ENCODE measurements at places on chromosomes 7 and 10. TPM values are rescaled to one million over a fixed set of nuclear protein-coding genes. Genes with fewer than 3 reads are reported as not detected.

GRCh38 chr10:47076949-47077361 is 165.7 kb downstream of the PTPN20 start:
- peak; percentile 45 for DNase-seq

GRCh38 chr7:975702-976473 is 539 bp upstream of the COX19 start:
- DNase-seq = no peak

DNA sequence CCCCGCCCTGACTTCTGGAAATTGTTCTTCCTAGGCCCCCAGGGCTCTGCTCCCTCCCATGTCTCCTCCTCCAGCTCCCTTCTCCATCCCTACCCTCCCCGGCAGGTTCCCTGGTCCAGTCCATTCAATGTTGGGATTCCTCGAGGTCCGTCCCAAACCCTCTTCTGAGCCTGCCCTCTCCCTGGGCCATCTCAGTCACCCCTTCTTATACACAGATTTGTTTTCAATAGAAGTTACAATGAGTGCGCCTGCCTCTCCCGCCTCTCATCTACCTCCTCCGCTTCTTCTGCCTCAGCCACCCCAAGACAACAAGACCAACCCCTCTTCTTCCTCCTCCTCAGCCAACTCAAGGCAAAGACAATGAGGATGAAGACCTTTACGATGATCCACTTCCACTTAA is 67.9 kb downstream of the OAT start:
- DNase-seq = no peak

GRCh38 chr7:129540340-129540739 is 38.0 kb downstream of the SMKR1 start:
- no peak for DNase-seq

The SVIL gene
- total RNA-seq = 7.9 TPM

- DNase-seq = peak; percentile 66
These were observed 99.4 kb downstream of the CTBP2 start for GRCh38 chr10:125060826-125061556.

DNA sequence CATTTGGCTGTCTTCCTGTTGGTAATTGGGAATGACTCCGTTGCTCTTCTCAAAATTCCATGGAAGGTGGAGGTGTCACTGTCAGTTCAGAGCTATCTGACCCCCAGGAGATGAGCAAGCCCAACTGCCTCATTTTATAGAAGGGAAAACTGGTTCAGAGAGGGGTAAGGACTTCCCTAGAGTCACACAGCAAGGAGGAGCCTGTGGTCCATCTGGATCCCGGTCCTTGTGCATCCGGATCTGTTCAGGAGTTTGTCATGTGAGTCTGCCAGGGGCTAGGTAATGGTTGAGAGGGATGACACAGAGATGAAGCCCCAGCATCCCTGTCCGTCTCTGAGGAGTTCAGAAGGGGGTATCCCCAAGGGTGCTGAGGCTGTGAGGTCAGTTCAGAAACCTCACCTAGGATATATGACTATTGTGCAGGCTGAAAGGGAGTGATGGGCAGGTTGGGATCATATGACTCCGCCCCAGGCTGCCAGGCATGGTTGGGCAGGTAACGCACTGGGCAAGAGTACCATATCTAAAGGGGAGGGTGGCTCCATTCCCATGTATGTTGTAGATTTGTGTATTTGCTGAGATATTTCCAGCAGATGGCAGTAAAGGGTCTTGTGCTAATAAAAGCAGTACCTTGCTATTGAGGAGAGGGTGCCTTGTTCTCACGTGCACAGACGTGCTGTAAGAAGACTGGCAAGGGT is 16.0 kb upstream of the SLC29A3 start:
- no peak for DNase-seq

GRCh38 chr10:22133749-22134624 is 83.8 kb downstream of the EBLN1 start:
- DNase-seq = peak; percentile 3

DNA sequence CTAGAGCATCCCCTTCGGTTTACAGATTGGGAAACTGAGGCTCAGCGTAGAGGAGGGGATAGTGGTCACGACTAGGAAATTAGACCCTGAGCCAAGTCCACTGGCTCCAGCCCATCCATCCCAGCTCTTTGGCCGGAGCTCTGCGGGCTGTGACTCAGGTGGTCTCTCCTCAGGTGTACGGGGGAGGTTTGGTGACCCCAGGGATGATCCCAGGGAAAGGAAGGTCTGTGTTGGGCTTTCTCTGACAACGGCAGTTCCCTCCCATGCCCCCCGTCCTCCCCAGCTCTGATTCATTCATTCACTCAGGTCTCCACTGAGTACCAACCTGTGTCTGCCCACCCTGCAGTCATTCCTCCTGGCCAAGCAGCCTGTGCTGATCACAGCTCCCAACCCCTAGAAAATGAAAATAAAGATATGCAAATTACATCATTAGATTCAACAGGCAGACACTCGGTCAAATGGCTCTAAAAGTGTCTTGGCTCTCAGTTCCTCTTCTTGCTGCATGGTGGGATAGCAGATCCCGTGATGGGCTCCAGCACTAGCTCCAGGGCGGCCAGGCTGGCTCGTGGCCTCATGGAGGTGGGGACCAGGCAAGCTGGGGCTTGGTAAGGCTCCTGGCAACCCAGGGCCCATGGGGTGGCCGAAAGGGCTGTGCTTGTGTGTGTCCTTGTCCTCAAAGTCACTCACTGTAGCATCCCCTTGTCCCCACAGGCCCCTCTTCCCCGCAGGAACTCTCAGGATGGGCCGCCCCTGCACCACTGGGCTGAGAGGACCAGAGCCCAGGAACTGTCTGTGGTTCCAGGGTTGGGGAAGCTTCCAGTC is 37.8 kb downstream of the CLRN3 start:
- no peak for DNase-seq

GRCh38 chr7:130365088-130365487 is 15.2 kb upstream of the CPA1 start:
- DNase-seq = no peak

The IRF5 gene
- 7.7 TPM for total RNA-seq

DNA sequence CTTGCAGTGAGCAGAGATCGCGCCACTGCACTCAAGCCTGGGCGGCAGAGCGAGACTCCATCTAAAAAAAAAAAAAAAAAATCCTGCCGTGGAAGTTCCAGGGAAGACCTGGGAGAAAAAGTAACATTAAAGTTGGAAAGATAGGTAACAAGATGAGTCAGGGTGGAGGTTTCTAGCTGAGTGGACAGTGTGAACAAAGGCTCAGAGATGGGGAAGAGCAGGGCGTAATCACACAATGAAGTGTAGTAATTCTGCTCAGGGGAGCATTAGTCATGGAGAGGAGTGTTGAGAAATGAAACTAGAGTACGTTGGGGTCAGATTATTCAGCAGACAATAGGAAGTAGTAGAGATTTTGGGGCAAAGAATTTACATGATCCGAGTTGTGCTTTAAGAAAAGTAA is 21.6 kb upstream of the WASL start:
- peak; percentile 14 for DNase-seq

GRCh38 chr7:81687062-81687461 is 82.8 kb downstream of the HGF start:
- DNase-seq = no peak

The UROS gene
- 35.4 TPM for total RNA-seq

DNA sequence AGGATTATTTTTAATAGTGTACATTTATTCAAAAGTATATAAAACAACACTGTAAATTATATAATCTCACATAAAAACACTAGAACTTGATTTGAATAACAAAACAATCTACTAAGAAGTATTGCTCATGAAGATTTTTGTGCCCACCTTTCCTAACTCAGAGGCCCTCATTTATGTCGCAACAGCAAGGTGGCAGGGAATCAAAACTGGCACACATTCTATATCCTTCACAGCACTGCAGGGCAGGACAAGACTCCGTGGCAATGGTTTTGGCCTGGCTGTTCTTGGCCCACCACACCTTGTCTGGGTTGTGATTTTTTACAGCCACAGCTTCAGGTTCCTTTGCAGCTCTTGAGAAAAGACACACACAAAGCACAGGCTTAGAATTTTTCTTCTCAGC is 3.4 kb upstream of the CUZD1 start:
- no peak for DNase-seq

The NUB1 gene
- 42.5 TPM for total RNA-seq

DNA sequence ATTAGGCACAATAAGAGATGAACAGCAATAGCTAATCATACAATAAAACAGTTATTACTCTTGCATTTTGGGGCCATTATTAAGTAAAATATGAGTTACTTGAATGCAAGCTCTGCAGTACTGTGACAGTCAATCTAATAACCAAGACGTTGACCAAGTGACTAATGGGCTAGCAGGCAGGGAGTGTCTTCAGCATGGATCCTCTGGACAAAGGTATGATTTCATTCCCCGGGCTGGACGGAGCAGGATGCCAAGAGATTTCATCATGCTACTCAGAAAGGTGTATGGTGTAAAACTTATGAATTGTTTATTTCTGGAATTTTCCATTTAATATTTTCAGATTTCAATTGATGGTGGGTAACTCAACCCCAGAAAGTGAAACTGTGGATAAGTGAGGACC is 80.9 kb downstream of the SHH start:
- no peak for DNase-seq

DNA sequence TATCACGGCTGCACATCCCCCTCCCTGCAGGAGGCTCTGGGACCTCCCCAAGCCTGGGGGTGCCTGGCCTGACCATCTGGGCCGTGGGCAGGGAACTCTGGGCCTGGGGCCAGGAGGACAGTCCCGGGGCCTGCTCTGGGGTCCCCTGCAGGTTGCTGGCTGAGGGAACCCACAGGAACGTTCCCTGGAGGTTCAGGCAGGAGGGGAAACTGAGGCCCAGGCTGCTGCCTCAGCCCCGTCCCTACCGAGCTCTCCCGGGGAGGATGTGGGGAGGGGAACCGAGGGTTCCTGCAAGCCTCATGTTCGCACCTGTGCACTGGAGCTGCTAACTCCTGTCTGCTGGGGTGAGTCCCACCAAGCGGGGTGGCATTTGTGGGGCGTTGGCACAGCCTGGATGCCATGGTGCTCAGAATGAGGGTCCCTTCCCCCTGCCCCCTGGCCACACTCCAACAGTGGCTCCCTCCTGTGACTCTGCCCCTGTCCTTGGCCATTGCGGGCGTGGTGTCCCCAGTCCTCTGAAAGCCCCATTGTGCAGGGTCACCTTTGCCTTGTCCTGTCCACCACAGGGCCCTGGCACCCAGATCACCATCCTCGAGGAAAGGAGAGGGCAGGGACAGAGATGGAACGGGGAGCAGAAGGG is 9.4 kb downstream of the ELFN1 start:
- no peak for DNase-seq

DNA sequence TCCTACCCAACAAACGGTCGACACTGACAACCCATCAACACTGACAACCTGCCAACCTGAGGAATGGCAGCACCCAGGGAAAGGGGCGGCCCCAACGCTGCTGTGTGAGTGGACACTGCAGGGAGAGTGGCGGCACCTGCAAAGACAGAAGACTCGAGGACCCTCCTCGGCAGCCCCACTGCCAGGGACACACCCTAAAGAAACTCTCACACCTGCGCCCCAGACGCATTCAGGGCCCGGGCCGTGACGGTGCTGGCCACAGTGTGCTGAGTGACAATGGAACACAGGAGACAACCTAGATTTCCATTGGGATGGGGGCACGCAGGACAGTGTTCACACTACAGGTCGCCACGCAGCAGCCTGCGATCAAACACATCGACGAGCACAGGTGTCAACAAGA is 3.6 kb downstream of the CAMK2B start:
- DNase-seq = no peak

GRCh38 chr7:158236400-158236799 is 351.2 kb downstream of the PTPRN2 start:
- DNase-seq = no peak

GRCh38 chr7:94374721-94375566 is 19.8 kb upstream of the COL1A2 start:
- DNase-seq = no peak

The HOXA13 gene
- total RNA-seq = not detected

- peak; percentile 49 for DNase-seq
These were observed 20.4 kb downstream of the CCNY start for GRCh38 chr10:35356725-35357092.

- peak; percentile 51 for DNase-seq
These were observed 905 bp downstream of the C1GALT1 start for GRCh38 chr7:7183061-7183837.

DNA sequence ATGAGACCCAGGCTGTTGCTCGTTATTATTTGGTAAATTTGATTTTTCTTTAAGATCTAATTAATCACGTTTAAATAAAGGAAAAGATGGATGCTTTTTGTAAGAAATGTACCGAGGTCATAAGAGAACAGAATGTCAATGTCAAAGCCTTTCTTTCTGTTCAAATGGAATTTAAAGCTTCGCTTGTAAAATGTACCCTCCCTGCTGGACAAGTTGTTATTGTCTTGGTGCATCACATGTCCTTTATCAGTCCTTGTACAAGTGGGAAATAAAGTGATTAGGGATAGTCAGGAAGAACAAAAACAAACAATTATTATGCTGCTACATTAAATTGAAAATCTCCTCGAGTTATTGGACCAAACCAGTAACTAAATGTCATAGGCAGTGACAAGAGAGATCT is 363.2 kb downstream of the PHTF2 start:
- no peak for DNase-seq

The SDK1 gene
- 0.78 TPM for total RNA-seq

- DNase-seq = no peak
These were observed 245.5 kb upstream of the PPP2R2D start for GRCh38 chr10:131655101-131655849.

- no peak for DNase-seq
These were observed 12.9 kb upstream of the HOXA13 start for GRCh38 chr7:27212497-27213432.

- DNase-seq = peak; percentile 45
These were observed 3.7 kb upstream of the MYO1G start for GRCh38 chr7:44982535-44982923.

DNA sequence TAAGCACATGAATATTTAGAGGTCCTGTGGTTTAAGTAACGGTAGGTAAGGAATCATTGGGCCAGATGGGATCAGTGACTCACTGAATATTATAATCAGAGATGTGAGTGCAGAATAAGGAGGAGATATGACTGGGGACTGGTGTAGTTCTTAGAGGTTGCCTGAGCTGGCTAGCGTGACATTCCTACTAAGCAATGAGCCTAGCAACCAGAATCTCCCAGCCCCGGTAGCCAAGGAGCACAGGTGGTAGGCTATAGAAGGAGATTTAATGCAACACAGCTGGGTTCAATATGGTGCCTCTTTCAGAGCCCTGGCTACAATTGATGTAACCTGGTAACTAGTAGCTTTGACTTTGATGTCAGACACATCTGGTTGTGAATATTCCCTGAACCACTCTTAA is 641.6 kb downstream of the AUTS2 start:
- DNase-seq = no peak

DNA sequence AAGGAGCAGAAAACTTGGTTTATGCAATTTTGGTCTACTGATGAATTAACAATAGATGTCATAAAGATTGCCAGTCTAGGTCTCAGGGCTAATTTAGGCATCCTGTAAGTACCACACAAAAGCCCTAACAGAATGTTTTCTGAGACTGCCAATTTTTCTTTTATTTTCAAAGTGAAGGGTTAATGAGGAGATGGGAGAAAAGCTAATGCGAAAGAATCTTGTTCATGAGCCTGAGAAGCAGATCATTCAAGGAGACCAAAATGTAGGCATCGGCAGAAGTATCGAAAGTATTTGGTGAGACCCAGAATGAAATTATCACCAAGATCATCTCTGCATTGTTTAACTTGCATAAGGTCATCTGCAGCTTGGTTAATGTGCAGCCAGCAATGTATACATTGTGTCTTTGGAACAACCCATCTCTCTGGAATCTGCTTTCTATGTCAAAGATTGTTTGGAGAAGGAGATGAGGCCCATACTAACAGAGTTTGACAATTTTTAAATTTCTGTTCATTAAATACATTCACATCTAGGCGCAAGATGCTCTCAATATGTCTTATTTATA is 163.3 kb upstream of the GLI3 start:
- DNase-seq = no peak

- DNase-seq = no peak
These were observed 513.8 kb upstream of the AKR1E2 start for GRCh38 chr10:4312051-4312835.

GRCh38 chr7:19834566-19834965 is 61.1 kb upstream of the TMEM196 start:
- no peak for DNase-seq
